ENCODE measurements at places on chromosomes 5 and 9.

DNA sequence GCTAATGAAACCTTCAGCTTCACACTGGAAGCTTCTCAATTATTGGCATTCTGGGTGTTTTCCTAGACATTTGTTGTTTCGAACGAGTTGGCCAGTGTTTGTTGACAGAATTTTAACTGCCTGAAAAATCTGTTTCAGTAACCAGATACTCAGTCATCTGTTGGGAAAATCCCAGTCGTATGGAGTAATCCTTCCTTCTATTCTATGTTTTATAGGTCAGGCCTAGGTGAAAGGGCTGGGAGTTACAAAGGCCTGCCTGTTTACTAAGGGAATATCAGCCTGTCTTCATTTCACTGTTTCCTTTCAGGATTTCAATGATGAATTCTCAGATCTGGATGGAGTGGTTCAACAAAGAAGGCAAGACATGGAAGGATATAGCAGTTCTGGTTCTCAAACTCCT, 59.9 kb downstream of the GRAMD2B start:
- no peak for DNase-seq

DNA sequence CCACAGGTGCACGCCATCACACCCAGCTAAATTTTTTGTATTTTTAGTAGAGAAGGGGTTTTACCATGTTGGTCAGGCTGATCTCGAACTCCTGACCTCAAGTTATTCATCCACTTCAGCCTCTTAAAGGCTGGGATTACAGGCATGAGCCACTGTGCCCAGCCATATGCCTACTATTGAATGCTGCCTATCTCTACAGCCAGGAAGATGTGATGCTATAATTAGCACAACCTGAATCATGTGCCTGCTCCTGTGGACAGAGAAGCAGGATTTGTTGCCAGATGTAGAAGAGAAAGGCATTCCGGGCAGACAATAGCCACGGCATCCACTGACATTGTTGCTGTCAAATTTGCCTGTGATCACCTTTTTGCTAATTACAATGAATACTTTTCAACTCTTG, 24.4 kb upstream of the MLLT3 start:
- DNase-seq: no peak

DNA sequence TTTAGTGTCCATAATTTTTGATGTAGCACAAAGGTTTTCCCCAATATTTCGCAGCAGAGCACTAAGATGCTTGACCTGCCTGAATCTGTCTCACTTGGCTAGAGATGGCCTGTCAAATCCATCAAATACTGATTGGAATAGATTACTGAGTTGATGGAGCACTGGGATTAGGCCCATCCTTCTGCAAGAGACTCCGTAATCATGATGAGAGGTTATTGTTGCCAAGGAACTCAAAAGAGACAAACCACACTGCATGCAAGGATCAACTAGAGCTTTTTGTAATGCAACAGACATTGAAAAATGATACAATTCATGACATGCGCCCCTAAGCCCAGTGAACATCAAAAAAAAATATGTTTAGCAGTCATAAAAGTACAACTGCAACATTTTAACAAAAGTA, 585.3 kb upstream of the GRAMD2B start:
- no peak for DNase-seq

- no peak for DNase-seq
Observed at GRCh38 chr5:41878173-41878572, 7.9 kb upstream of the OXCT1 start.

GRCh38 chr9:6780690-6781089, 22.9 kb downstream of the KDM4C start:
- no peak for DNase-seq

GRCh38 chr5:125348936-125349831, 602.7 kb upstream of the ZNF608 start:
- no peak for DNase-seq

- no peak for DNase-seq
Observed at GRCh38 chr5:172868924-172869591, 35.0 kb downstream of the ERGIC1 start.

GRCh38 chr9:91746904-91747303, 203.1 kb downstream of the ROR2 start:
- no peak for DNase-seq

GRCh38 chr9:127390248-127390545, 6.8 kb upstream of the SLC2A8 start:
- peak; percentile 55 for DNase-seq

- DNase-seq: no peak
Observed at GRCh38 chr5:61435368-61435767, 103.3 kb downstream of the ZSWIM6 start.

DNA sequence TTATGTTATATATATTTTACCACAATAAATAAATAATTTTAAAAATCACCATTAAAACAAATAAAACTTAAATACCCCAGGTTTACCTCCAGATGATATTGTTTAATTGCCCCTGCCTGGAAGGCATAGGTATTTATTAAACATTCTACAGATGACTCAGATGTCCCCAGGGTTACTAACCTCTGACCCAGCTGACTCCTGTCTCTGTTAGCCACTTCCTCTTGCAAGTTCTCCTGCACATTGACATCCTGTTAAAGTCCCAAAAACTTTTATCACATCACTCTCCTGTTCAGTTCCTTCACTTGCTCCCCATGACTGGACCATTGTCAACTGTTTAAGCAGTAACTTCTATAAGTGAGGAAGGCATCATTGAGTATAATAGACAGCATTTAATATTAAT, 37.0 kb upstream of the RAB3C start:
- DNase-seq: no peak

- DNase-seq: no peak
Observed at GRCh38 chr5:174448662-174449061, 275.7 kb upstream of the MSX2 start.

GRCh38 chr5:147845618-147846017, 14.1 kb upstream of the SPINK1 start:
- DNase-seq: no peak

DNA sequence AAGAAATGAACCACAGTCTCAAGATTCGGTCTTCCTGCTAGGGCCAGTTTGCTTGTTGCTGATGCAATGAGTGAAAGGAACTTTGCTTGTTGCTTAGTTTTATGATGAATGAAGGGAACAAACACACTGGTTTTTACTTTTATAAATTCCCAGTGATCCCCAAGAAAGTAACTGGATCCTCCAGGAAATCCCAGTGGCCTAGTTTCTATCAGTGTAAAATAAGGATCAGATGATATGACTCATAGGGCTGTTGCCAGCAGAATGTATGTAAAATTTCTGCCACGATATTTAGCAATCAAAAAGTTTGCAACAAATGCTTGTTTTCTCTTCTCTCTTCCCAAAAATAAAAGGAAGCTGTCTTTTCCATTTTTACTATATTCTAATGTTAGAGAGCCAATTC, 160.1 kb upstream of the CDKN2B start:
- DNase-seq: no peak

GRCh38 chr9:107868186-107868585, 378.6 kb upstream of the KLF4 start:
- no peak for DNase-seq

DNA sequence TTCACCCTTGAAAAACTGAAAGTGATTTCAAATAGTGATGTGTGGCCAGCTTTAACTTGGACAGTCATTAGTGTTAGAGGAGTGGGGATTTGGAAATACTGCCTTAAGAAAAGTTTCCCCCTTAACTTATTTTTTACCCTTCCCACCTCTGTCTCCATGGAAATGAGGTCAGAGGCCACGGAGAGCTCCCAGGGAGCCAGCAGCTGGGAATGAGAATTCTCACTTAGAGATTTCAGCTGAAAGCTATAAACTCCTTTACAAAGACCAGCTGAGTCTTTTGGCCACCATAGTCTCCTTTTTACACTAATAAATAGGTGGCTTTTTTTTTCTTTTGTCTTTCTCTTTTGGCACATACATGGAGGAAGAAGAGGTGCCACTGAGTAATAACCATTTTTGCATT, 45.7 kb upstream of the PIK3R1 start:
- DNase-seq: no peak

DNA sequence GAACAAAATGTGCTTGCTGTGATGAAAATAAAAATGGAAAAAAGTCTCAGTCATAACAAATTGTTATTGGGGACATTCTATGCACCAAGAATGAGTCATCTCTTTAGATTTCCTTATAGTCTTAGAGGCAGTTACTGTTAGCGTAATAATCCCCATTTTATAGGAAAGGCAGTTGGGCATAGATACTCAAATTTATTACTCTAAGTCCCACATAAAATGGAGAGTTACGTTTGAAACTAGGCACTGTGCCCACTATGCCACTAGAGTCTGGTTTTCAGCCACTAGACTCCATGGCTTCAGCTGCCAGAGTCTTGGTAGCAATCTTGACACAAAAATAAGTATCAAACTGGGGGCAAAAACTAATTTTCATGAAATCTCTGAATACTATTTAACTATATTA, 317.9 kb upstream of the MEF2C start:
- no peak for DNase-seq
